ENCODE measurements at places on chromosomes 11 and 22. TPM values are rescaled to one million over a fixed set of nuclear protein-coding genes. Genes with fewer than 3 reads are reported as not detected.
A peak's percentile ranks its signal among the peaks of the same experiment; 100 is the strongest.

DNA sequence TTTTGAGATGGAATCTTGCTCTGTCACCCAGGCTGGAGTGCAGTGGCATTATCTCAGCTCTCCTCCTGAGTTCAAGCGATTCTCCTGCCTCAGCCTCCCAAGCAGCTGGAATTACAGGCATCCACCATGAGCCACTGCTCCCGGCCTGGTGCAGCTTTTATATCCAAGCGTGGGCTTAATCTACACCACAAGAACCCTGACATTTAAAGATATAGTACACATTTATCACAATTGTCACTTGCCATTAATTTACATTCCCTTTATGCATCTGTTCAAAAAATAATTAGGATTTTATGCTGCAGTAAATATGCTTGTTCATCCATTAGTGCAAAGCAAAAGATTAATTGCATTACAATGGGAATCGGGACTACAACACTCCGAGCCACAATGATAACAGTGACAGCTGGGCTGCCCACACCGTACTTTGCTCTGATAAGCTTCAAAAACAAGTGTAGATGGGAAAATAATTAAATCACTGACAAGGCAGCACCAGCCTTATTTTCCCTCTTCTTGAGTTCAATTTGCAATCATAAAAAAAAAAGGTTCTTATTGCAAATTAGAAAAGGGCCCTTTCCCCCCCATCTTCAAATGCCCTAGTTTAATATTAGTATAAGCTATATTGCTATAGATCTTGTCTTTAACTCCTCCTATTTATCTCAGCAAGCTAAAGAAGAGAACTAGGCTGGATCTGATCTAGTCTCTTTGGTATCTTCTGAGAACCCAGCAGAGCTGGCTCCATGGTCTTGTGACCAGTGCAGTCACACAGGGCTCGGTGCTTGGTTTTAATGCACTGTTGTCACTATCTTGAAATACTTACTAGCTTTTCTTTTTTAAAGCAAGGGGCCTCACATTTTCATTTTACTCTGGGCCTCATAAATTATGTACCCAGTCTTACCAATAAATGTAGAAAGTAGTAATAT, 206.2 kb upstream of the LRRC4C start:
- DNase-seq: no peak

DNA sequence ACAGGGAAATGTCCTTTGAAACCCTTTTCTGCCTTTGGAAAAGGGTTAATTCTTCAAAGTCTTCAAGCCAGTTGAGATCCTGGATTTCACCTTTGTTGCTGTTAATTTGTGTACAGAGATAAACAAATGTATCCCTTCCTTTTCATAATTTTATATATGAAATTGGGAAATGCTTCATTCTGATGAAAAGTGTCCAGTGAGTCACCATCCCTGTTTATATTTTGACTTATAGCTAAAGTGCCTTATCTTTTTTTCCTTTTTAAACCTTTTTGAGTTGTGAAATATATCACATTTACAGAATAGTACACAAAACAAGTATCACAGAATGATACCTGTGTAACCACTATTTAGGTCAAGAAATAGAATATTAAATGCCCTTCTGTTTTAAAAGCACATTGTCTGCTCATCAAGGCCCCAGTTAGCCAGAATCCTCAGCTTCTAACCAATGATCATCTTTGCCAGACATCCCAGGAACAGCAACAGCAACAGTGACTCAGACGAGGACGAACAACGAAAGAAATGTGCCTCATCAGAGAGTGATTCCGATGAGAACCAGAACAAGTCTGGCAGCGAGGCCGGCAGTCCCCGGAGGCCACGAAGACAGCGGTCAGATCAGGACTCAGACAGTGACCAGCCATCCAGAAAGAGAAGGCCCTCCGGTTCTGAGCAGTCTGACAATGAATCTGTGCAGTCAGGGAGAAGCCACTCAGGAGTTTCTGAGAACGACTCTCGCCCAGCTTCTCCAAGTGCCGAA, 27.3 kb downstream of the CTR9 start:
- DNase-seq: peak; percentile 90

GRCh38 chr11:37110385-37110784, 512.3 kb upstream of the RAG2 start:
- no peak for DNase-seq

DNA sequence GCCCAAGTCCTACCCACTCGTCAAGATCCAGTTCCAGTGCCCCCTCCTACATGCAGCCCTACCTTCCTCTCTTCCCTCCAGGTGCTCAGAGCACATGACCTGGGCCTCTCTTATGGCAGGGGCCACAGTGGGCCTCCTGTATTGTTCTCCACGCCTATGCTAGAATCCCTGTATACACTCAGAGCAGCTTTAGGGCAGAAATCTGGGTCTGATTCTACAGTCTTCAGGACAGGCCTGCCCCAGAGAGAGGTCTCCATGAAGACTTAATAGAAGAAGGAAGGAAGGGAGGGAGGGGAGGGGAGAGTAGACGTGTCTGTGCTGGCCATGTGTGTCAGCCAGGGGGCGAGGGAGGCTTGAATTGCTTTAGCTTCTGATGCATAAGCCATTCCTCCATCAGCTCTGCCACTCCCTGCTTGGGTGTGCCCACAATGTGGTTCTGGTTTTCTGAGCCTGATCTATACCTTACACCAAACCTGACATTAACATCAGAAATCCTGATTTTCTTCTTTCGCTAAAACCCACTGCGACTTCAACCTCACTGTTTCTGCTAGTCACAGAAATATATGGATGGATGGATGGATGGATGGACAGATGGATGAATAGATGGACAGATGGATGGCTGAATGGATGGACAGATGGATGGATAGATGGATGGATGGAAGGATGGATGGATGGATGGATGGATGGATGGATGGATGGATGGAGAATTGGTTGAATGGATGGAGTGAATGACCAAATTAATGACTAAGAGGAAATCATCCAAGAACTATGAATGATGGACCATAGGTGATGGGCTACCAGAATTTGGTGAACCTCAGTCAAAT, 56.6 kb upstream of the PRDM11 start:
- no peak for DNase-seq

NRIP3 gene
- 6.8 TPM for total RNA-seq

LGALS1 gene
- total RNA-seq: 3,217 TPM

SEC14L6 gene
- total RNA-seq: not detected

GRCh38 chr11:76257074-76257719, 50.9 kb upstream of the WNT11 start:
- DNase-seq: peak; percentile 38

GRCh38 chr11:109644152-109644551, 222.2 kb downstream of the C11orf87 start:
- DNase-seq: no peak

DNA sequence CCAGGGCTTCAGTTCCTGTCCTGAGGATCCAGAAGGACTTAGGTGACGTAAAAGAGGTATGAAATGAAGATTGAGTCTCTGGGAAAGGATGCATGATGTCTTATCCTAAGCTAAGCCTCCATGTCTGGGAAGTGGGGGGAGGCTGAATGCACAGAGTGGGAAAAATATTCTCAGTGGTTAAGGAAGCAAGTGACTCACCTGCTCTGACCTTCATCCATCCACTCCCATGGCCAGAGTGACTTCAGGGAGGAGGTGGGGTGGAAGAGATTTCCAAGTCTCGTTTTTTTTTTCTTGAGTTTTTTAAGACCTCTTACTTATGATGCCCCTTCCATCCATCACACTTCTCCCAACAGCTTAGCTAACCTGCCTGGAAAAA, 32.5 kb upstream of the POLD3 start:
- DNase-seq: no peak

GDPD4 gene
- not detected for total RNA-seq

GRCh38 chr11:46183819-46184218, 62.6 kb upstream of the PHF21A start:
- peak; percentile 58 for DNase-seq

DNA sequence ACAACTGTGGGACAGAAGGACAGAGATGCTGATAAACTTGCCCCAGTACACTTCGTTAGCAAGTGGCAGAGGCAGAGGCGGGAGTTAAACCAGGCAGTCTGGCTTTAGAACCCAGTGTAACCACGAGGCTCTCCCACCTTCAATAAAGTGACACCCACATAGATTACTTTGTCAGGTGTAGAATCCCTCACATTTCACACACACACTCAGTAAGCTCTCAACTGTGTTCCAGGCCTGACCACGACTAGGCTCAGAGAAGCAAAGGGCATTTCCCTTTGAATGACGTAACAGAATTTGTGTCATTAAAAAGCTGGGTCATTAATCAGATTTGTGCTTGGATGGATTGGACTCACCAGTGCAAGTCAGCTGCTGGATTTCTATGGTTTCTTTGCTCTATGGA, 118.3 kb upstream of the RCN1 start:
- no peak for DNase-seq

DNA sequence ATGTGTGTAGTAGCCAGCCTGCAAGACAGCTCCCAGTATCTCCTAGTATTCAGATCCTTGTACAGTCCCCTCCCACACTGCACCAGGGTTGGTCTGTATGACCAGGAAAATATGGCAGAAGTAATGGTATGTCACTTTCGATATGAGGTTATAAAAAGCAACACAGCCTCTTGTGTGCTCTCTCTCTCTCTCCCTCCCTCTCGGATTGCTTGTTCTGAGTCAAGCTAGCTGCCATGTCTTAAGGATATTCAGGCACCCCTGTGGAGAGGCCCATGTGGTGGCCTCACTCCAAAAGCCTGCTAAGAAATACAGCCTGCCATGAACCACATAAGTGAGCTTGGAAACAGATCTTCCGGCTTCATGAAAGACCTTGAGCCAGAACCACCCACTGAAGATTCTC, 25.4 kb downstream of the FXYD6 start:
- peak; percentile 72 for DNase-seq

GRCh38 chr11:86592659-86593451, 79.6 kb downstream of the ME3 start:
- DNase-seq: no peak

DNA sequence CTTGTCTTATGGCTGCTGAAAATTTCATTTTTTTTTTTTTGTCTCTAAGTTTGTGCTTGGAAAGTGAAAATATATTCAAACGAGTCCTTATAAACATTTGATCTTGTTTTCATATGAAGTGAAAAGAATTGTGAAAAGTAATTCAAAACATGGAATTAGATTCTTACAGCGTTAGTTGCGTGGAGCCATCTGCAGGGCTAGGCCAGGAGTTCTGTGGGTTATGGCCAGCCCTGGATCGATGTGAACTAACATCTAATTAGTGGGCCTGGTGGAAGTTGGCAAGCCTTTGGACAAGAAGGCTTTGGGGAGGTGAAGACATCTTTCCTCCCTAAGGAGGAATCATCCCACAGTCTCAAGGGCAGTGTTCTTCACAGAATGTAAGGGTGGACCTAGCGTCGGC, 37.2 kb downstream of the PARVA start:
- DNase-seq: no peak

DNA sequence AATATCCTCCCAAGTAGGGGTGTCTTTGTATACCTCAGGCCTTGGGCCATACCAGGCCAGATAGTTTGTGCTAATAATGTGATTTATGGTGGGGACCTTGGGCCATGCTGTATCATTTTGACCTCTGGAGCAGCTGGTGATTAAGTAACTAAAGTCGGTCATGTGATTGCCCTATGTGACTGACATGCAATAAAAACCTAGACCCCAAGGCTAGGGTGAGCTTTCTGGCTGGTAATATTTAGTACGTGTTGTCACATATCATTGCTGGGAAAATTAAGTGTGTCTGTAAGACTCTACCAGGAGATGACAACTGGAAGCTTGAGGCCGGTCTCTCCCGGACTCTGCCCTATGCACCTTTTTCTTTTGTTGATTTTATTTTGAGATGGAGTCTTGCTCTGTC, 12.6 kb upstream of the TFIP11 start:
- DNase-seq: no peak

- DNase-seq: peak; percentile 47
Observed at GRCh38 chr11:69059985-69060384, 11.3 kb downstream of the TPCN2 start.

SERHL2 gene
- 2.9 TPM for total RNA-seq

DNA sequence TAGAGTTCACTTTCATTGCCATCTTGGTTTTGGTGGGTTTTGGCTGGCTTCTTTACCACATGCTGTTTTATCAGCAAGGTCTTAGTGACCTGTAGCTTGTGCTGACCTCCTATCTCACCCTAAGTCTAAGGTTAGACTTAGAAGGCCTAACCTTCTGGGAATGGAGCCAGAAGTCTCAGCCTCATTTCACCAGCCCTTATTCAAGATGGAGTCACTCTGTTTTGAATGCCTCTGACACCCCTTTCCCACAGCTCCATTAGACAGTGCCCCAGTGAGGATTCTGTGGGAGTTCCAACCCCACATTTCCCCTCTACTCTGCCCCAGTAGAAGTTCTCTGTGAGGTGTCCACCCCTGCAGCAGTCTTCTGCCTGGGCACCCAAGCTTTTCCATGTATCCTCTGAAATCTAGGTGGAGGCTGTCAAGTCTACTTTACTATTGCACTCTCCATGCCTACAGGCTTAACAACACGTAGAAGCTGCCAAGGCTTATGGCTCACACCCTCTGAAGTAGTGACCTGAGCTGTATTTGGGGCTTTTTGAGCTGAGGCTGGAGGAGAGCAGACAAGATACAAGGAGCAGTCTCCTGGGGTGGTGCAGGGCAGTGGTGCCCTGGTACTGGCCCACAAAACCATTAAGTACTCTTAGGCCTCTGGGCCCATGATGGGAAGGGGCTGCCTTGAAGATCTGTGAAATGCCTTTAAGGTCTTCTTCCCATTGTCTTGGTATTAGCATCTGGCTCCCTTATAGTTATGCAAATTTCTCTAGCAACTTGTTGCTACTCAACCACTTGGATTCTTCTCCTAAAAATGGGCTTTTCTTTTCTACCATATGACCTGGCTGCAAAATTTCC, 65.9 kb upstream of the SC5D start:
- DNase-seq: no peak

- no peak for DNase-seq
Observed at GRCh38 chr11:9049959-9050358, 41.4 kb downstream of the SCUBE2 start.
